ENCODE measurements at places on chromosomes 13 and 19. TPM values are rescaled to one million over a fixed set of nuclear protein-coding genes. Genes with fewer than 3 reads are reported as not detected.
A peak's percentile ranks its signal among the peaks of the same experiment; 100 is the strongest.

DNA sequence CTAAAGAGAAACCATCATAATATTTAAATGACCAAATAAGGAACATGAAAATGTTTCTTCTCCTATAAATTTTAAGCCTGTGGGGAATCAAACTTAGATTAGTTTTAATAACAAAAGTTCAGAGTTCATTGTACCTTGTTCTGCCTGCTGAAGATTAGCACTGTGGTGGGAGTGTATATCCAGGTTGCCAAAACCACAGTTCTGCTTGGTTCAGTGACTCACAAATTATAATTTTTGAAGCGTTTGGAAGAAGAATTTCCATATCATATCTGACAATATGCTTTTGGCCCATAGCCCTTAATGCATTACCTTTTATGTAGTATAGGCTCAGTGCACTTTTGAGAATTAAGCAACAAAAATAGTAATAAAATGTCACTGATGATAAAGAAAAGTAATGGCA, 545.2 kb downstream of the GPC6 start:
- DNase-seq: no peak

GRCh38 chr13:112900226-112900600, 68.8 kb upstream of the MCF2L start:
- DNase-seq: no peak

Gene ADGRE1
- 0.44 TPM for polyA plus RNA-seq

GRCh38 chr13:113756441-113757097, 2.5 kb upstream of the TMEM255B start:
- no peak for DNase-seq

Gene PRDX2
- polyA plus RNA-seq: 360 TPM

- peak; percentile 51 for DNase-seq
Observed at GRCh38 chr13:22915442-22916082, 265.2 kb upstream of the SGCG start.

DNA sequence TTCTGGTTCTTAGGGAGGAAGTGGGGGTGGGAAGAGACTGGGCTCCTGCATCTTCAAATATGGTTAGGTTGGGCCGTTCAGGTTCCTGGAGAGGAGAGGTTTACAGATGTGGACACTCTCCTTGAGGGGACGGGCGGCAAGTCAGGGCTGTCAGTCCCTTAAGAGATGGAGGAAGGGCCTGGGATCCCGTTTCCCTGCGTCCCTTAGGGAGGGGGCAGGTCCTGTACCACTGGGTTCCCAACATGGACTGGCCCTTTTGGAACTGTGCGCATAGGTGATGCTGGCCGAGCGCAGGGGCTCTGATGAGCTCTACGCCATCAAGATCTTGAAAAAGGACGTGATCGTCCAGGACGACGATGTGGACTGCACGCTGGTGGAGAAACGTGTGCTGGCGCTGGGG, 10.9 kb upstream of the CACNG7 start:
- no peak for DNase-seq

Gene IGFLR1
- polyA plus RNA-seq: 3.3 TPM

- no peak for DNase-seq
Observed at GRCh38 chr13:62142048-62142447, 726.4 kb upstream of the PCDH20 start.

DNA sequence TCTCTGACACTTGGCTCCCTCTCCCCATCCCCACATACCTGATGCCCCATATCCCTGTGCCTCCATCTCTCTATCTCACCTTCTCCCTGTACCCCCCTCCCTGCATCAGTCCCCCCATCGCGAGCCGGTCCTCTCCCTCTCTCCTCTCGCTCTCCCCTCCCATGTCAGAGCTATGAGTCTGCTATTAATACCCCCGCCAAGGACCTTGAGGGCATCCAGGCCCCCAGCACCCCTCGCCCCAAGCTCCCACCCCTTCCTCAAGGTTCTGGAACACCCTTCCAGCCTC, 1.6 kb downstream of the GRIN2D start:
- DNase-seq: no peak

DNA sequence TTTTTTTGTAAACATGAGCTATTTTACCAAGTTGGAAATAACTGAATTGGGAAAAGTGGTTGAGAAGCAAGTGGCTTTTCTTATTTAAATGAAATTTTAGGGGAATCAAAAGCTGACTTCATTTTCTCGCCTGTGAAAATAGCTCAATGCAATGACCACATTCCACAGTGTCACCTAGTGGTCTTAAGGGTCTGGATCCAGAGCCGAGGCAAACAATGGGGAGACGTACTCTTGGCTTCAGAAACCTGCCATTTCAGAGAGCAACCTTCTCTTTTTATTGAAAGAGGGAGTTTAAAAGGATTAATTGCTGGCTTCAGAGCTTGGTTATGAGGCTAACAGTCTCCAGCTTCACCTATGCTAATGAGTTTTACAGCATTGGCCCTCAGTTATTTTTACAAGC, 39.7 kb upstream of the RXFP2 start:
- no peak for DNase-seq

DNA sequence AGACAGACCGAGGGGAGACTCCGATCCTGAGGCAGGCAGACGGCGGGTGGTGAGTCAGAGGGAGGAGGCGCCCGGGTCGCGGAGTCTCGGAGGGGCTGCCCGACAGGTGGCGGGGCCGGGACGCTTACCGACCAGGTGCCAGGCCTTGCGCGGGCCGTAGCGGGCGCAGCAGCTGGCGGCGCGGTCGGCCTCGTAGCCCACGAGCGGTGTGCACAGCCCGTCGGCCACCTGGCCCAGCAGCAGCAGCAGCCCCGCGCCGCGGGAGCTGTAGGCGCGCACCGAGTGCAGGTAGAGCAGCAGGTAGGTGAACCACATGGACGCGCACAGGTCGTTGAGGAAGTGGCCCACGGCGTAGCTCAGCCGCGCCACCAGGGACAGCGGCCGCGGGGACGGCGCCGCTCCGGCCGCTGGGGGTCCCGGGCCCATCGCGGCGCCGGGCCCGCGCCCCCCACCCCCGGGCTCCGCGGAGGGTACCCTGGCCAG, 367 bp downstream of the MFSD12 start:
- no peak for DNase-seq

GRCh38 chr13:52944697-52945096, 83.9 kb upstream of the OLFM4 start:
- no peak for DNase-seq

Gene THSD1
- 7.3 TPM for polyA plus RNA-seq

- no peak for DNase-seq
Observed at GRCh38 chr13:31195616-31196015, 4.2 kb upstream of the B3GLCT start.

DNA sequence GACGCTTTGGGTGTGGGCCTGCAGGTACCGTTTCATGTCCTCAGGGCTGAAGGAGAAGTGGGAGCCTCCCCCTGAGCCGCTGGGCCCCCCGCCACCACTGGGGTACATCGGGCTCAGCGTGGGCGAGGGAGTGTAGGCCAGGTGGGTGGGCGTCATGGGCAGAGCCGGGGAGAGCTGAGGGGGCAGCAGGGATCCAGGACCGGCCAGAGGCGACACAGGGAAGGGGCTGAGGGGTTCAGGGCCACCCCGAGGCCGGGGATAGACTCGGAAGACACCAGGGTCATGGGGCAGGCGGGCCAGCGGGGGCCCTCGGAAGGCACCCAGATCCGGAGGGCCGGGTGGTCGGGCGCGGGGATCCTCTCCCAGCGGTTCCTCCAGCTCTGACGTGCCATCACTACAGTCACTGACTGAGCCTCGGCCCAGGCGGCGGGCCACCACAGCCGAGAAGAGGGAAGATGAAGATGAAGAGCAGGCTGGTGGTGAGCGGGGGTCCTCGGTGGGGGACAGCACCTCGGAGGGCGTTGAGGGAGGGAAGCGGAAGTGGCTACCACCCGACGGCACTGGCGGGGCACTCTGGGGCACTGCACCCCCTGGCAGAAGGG, 5.7 kb downstream of the ERF start:
- DNase-seq: no peak

DNA sequence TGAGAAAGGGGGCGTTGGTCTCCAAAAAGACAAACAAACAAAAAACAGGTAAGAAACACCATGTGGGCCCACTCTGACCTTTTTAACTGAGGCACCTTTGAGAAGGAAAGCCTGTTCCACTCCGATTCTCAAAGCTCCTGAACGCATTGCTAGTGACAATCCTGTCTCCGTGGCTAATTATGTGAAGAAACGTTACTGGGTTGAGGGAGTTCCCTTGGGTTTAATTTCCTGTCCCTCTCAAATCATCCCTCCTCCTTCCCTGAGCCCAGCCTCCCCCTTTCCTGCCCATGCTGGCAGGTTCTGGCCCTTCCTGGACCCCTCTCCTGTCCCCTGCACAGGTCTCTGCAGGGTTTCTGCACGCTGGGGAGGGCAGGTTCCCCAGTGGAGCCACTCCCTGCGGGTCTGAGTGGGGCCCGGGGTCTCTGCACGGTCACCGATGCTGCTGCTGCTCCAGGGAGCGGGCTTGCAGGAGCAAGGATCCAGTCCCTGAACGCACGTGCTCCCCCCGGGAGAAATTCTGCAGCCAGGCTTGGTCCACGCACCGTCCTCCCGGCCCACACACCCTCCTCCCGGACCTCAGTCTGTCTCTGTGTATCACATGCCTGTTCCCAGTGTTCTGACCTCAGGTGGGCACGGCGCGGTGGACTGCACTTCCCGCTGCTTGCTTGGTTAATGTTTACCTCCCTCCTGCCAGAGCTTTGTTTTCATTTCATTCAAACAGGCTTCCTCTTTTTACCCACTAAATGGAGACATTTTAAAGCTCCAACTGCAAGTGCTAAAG, 76.4 kb upstream of the MCF2L start:
- DNase-seq: no peak

DNA sequence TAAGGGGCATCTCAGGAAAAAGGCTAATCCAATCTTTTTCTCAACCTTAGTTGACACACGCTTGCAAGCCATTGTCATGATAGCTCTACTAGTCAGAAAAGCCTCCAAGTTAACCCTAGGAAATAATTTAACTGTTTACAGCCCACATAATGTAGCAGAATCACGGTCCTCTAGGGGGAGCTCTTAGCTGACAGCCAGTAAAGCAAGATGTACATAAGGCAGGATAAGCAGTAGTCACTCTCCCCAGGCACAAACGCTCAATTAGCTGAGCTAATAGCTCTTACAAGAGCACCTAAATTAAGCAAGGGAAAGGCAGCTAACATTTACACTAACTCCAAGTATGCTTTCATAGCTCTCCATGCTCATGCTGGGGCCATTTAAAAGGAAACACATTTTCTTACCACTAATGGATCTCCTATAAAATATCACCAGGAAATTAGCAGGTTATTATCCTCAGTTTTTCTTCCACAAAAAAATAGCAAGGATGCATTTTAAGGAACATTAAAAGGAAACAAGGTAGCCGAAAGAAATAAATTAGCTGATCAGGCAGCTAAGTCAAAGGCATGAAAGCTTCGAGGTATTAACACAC, 33.7 kb upstream of the ZSCAN5A start:
- DNase-seq: no peak

DNA sequence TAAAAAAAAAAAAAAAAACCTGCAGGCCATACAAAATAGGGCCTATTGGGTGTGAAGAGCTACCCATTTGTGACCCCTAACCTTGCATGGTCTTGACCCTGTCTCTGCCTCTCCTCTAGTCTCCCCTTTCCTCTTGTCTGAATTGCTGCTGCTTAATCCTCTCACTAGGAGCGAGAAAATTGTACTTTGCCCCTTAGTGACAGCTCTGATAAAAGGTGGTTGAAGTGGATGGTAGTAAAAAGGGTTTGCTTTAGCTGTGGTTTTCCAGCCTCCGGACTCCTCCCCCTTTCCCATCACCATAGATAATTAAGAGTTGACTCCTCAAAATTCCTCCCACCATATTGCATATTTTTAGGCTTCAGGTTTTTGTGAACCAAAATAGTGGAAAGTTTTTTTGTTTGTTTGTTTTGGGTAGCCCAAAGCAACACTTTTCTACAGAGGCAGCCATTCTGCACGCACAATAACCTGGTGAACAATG, 23.5 kb downstream of the ACTN4 start:
- no peak for DNase-seq

Gene ZNF534
- polyA plus RNA-seq: 1.2 TPM

DNA sequence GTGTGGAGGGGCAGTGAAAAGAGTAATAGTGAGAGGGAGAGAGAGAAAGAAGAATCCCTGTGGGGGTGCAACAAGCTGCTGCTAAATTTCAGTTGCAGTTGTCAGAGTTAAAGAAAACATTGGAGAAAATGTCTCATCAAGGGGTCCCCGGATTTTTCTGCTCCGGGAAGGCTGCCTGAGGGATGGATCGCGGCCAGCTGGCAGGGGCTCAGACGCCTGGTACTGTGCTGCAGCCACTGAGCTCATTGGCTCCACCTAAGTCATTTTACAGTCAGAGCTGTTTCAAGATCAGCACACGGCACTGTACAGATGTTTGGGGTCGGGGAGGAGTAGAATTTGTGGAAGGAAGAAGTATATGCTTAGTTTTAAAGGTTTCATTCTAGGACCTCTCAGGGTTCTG, 106.2 kb downstream of the SHISA2 start:
- DNase-seq: no peak

Gene CYP4F12
- polyA plus RNA-seq: 1.3 TPM

GRCh38 chr19:1068009-1069001, 1.3 kb downstream of the ARHGAP45 start:
- no peak for DNase-seq

Gene CEACAM19
- polyA plus RNA-seq: 12.5 TPM

Gene KLF5
- 57.4 TPM for polyA plus RNA-seq

- no peak for DNase-seq
Observed at GRCh38 chr13:113915786-113916329, 52.0 kb upstream of the GAS6 start.

DNA sequence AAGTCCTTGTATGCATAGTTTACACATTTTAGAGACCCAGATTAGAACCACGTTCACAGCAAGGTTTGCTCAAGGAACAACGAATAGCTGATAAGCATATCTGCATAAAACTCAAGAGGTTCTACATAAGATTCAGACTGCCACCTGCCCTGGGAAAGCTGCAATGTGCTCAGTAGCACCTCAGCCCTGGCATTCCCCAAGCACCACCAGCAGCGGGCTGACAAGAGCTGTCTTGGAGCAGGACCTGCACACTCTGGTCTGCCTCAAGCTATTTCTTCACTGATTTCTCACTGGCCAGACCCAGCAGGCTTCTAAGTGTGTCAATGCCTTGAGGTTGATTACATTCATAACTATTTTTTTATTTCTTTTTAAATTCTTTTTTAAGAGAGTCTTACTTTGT, 65.8 kb upstream of the UQCRFS1 start:
- DNase-seq: no peak

Gene CGB2
- not detected for polyA plus RNA-seq

DNA sequence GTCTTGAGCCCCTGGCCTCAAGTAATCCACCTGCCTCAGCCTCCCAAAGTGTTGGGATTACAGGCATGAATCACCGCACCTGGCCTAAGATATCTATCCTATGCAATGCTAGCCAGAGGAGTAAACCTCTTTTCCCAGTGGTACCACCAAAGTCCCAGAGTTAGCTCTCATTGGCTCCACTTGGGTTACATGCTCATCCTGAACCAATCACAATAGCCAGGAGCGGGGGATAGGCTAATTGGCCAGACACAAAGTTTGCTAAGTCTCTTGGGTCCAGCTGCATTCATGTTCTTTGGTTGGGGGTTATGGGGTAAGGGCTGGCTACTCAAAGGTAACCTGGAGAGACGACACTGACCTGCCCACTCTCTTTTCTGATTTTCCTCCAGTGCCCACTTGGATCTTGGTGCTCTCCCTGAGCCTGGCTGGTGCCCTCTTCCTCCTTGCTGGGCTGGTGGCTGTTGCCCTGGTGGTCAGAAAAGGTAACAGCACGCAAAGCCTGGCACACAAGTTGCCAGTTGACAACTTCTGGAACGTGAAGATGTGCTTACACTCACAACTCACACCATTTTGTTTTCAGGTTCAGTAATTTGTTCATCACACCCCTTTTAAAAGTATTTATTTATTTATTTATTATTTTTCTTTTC, 7.8 kb downstream of the C19orf38 start:
- no peak for DNase-seq

- DNase-seq: peak; percentile 52
Observed at GRCh38 chr13:111629926-111630325, 309.5 kb downstream of the TEX29 start.

All from renal cortex interstitium (tissue), 15 donors.